ENCODE measurements at places on chromosomes 11 and 22.
A peak's percentile ranks its signal among the peaks of the same experiment; 100 is the strongest.

- no peak for DNase-seq
These were observed 6.8 kb upstream of the OR2AT4 start for GRCh38 chr11:75103380-75104026.

DNA sequence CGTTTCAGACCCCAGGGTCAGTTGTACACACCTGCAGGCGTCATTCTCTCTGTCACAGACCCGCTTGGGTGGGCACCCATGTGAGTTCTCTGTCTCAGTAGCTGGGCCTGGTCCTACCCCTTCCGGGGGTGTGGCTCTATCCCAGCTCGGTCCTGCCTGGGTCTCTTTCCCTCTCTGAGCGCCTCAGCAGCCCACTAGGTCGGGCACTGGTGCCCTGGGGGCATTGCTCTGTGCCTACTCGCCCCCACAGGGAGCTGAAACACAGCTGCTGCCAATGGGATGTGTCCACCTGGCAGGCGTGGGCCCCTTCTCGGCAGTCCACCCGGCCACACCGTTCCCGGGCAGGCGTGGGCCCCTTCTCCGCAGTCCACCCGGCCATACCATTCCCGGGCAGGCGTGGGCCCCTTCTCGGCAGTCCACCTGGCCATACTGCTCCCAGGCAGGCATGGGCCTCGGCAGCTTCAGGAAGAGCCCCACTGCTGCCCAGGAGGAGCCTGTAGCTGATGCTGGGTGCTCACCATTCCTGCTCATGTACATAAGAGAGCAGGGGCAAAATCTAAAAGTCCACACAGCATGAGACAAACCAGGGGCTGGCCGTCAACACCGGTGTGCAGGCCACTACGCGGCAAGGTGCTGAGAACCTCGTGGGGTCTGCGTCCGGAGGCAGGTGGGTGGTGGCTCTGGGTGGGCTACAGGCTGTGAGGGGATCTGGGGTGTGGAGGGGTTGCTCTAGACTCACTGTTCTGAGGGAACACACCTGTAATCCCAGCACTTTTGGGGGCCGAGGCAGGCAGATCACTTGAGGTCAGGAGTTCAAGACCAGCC, 12.3 kb downstream of the MLC1 start:
- DNase-seq: no peak

- DNase-seq: no peak
These were observed 22.4 kb downstream of the XRRA1 start for GRCh38 chr11:74926304-74927030.

DNA sequence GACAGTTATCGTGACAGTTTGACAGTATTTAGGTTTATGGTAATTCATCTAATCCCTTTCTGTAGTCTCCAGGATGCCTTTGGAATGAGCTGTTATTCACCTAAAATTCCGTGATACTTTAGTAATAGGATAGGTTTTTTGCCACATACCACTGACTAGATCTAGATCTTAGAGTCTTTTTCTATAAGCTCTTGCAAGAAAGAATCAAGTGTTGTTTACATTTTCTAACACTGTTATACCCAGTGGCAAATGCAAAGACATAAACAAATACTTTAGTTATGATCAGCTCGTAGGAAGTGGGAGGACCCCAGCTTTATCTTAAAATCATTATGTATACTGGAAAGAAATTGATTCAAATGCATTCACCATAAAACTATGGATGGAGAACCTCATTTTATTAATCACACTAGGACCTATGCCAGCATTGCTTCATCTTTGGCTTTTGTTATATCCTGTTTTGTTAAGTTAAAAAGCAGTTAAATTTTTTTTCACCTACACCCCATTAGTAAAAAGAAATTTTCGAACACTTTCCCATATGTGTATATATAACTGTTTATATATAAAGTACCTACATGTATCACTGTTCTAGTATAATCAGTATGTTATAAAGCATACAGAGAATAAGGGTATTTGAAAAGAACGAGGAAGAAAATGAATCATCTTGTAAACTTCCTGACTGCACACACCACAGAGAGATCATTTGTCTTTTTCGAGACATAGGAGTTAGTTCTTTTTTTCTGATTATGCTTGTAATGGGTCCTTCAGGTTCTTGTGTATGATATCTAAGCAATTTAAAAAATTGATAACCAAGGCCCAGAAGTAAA, 60.9 kb downstream of the PDHX start:
- no peak for DNase-seq

GRCh38 chr22:27775758-27776649, 25.6 kb downstream of the MN1 start:
- DNase-seq: no peak

- no peak for DNase-seq
These were observed 391.1 kb downstream of the ETS1 start for GRCh38 chr11:128196235-128196634.

DNA sequence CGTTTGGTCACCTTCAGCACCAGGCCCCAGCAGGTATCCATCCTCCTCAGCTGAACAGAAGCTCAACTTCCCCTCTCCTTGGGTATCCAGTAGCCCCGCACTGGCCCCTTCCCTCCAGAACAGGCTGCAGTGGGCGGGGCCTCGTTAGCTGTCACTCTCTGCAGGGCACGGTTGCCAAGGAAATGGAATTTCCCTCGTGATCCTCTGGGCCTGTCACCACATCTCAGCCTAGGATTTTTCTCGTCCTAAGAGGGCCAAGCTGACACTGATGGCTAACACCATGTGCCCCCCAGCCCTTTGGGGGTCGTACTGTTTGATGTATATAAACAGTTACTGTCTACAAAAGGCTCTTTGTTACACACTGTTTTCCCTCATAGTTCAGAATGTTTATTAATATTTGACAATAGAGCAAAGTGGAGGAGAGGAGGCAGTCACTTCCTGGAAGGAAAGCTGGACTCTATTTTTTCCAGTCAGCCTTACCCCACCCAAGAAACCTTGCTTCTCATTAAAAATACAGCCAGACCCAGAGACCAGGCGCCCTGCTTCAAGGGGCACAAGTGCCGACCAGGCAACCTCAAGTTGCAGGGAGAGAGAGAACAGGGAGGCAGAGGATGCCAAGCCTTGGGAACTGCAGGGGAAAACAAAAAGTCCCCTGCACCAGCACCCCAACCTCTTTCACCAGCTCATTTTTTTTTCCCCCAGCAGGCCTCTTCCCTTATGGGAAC, 44.5 kb downstream of the FEZ1 start:
- peak; percentile 12 for DNase-seq

DNA sequence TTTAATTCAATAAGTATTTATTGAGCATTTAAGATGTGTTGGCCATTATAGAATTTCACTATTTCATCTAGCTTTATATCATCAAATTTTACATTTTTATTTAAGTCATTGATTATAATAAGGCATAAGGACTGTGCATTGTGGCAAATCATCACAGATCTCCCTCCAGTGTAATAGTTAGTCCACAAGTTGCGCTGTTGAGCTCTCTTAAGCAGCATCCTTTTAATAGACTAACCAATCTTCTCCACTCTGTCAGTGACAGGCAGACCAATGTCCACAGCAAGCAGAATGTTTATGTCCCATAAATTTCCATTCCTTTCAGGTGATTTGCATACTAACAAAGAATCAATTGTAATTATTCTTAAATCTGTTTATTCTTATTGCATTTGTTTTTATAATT, 595.3 kb upstream of the CCDC90B start:
- no peak for DNase-seq

DNA sequence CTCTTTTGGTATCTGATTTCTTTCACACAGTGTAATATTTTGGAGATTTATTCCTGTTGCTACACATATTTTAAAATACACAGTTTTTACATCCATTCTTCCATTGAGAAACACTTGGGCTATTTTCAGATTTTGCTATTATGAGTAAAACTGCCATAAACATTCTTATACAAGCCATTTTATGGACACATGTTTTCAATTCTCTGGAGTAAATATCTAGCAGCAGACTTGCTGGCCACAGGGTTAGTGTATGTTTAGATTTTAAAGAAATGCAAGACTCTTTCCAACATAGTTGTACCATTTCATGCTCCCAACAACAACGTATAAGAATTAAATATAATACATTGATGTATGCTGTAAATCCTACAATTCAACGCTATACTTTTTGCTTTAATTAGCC, 360.8 kb upstream of the PITPNB start:
- DNase-seq: no peak

GRCh38 chr11:126109941-126110731, 47.5 kb upstream of the CDON start:
- no peak for DNase-seq

- DNase-seq: no peak
These were observed 31.2 kb downstream of the MTMR3 start for GRCh38 chr22:29914165-29914564.

- DNase-seq: no peak
These were observed 27.4 kb upstream of the MYOD1 start for GRCh38 chr11:17691976-17692375.

DNA sequence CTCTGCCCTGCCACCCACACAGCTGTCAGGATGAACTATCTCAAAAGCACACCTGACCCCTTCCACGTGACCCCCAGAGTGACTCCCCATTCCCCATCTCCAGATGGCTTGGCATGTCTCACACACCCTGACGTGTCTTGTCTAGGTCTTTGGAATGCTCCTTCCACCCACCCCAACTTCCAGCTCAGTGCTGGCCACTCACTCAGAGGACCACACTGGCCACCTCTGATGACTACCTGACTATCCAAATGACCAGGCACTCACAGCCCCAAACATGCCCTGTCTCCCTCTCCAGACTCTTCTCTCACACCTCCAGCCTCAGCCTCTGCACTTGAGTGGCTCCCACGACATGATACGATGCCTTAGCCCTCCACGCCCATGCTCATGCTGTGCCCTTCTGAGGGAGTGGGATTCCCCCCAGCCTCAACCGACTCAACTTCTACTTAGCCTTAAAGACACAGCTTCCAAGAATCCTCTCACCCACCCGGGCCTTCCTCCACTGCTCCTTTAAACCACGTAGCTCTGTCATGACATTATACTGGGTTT, 259.4 kb downstream of the BUD13 start:
- no peak for DNase-seq
